ENCODE measurements at places on chromosomes 12 and 14.

- peak; percentile 75 for DNase-seq
Measured at GRCh38 chr14:93115821-93116675, at the start of gene ITPK1. TSS of gene ITPK1 (minus strand) at chr14:93115925. CDS start at chr14:93115163, 762 bp downstream.

DNA sequence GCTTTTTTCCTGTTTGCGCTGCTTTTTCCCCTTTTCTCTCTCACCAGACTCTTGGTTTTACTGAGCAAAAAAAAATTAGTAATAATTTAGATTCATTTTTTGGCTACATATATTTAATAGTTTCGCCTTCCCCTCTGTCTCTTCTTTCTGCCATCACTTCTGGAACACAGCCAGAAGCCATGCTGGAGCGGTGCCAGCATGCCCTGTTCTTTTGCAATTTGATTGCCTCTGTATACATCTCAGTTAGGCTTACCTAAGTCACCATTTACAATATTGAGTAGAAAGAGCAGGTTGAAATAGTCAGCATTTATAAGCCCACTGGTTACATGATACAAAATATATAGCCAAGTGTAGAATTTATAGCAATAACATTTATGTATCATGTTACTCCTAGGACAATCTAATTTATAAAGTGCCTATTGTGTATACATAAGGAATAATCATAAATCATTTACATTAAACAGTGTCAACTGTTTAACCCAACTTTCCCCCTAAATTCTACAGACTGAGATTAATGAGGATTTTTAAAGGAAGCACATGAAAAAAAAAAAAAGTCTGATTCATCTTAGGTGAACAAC lies 413.8 kb upstream of the SOX5 start:
- DNase-seq, result no peak

DNA sequence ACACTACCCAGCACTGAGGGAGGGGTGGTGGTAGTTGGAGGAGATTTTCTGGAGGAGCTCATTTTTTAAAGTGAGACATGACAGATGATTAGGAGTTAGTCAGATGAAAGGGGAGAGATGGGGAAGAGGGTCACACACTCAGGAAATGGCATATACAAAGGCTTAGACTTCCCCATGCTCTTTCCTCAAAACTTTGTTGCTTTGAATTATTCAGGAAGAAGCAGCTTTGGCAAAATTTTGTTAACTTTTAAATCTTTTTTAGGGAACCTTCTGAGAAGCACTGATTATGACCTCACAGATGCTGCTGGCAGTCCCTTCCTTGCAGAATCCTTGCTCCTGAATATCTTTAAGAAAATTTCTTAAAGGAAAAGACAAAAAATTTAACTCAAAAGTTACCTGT lies 19.8 kb downstream of the ALDH6A1 start:
- no peak for DNase-seq

DNA sequence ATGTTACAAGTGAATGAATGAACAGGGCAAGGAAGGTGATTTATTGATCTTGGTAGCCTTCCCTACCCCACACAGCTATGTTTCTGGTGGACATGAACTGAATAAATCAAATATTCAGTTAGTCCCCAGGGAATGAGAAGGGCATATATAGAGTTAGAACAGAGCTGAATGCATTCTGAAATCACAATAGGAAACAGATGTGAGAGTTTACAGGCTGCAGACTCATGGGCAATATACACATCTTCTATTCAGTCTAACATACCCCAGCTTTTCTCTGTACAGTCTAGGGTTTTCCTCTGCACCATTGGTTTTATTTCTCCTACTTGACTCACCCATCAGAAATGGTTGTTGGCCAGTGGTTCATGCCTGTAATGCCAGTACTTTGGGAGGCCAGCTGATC lies 7.3 kb upstream of the STX2 start:
- DNase-seq, result no peak

GRCh38 chr12:26828280-26829073 lies 4.5 kb downstream of the ITPR2 start:
- DNase-seq, result no peak

- peak; percentile 53 for DNase-seq
Measured at GRCh38 chr14:34030864-34031263, 80.0 kb upstream of the EGLN3 start.

DNA sequence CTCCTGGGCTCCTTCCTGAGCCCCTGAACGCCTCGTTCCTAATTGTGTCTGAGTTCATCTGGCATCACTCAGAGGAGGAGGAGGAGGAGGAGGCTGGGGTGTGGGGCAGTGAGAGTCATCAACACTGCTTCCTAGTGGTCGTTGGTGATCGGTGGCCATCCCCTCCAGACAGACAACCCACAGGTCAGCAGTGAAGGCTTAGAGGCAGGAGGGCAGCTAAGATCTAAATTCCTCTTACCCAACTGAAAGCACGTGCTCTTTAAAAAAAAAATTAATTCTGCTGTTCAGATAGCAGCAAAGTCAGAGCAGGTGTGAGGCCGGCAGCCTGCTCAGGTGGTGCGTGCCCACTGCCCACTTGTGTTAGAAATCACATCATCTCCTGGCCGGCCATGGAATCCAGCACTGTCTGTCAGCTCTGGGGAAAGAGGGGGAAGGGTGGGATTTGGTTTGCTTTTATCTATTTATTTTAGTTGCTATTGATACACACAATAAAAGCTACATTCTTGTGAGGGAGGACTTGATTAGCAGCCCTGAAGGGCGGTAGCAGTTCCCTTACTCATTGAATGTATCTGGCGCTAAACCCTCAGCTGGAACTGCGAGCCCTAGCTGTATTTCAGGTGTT lies 46.6 kb downstream of the PPP2R5C start:
- no peak for DNase-seq

DNA sequence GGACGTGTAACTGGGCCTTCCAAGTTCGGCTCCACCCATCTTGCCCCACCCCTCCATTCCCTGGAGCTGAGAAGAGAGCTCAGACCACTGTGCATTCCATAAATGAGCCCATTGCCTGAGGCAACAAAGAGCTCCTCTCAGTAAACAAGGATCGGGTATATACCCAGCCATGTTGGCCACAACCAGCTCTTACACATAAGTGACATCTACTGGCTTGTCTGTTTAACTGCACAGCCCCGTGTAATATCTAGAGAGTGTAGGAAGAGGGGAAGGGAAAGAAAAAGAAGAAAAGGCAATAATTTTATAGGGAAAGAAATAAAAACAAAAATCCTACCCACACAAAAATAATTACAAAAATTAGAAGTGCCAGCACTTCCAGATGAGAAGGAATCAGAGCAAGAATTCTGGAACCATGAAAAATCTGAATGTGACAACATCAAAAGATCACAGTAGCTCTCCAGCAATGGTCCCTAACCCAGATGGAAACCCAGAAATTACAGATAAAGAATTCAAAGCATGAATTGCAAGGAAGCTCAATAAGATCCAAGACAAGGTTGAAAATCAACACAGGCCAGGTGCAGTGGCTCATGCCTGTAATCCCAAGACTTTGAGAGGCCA lies 308.1 kb downstream of the RPAP3 start:
- no peak for DNase-seq

DNA sequence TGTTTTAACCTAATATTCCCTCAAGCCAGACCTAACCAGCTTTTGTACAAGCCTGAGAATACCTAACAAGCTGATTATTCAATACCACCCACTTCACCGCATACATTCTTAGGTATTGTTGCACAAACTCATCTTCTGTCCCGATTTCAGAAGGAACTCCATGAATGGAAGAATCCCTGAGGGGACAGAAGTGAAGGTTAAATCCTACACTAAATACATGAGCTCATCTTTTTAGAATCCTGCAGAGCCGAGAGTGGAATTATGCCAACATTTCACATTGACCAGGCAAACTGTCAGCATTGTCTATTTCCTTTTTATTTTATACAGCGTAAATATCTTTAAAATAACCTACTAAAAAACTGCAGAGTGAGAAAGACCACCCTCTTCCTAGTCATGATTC lies 140.7 kb upstream of the PRICKLE1 start:
- no peak for DNase-seq

DNA sequence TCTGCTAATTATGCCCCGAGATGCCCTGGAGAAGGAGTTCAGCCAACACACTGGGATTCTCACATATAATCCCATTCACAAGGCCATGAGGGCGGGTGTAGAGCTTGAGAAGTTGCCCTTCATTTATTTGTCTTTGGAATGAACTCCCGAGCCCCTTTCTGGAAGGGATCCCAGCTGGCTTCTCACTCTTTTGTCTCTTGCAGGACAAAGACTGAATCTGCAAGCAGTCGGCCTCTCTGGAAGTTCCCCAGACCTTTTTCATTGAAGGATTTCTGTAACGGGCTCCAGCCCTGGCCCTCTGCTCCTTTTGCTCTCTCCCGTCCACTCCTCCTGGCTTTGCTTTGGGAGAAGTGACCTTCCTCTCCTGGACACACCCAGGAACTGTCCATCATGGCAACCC lies 163.3 kb upstream of the SFSWAP start:
- no peak for DNase-seq

DNA sequence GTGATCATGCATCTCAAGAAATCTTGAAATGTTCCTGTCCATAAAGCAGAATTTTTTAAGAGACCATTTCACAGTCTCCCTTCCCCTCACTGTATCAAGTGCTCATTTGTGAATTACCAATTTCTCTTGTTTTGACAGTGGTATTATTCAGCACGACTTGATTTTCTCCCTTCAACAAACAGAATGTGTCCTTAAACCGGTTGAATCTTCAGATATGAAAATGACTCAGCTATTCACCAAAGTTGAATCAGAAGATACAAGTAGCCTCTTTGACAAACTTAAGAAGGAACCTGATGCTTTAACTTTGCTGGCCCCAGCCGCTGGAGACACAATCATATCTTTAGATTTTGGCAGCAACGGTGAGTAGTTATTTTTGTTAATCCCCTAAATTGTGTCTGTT lies 25.5 kb upstream of the SNAPC1 start:
- DNase-seq, result no peak

DNA sequence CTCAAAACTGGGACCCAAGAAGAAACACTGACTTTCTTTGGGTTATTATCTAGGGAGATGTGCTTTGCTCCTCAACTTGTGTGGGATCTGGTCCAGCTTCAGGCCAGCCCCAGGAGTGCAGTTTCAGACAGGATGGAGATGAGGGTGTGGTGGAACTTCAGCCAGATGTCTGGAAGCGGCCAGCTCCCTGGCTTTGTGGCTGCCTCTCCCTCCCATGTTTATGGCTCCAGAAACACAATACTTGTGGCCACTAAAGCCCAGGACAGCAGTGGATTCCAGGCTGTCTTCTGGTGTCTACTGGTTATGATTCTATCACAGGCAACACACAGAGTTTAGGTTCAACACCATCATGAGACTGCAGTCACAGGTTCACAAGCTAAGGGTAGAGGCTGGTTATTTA lies 44.2 kb upstream of the EMP1 start:
- DNase-seq, result peak; percentile 83

DNA sequence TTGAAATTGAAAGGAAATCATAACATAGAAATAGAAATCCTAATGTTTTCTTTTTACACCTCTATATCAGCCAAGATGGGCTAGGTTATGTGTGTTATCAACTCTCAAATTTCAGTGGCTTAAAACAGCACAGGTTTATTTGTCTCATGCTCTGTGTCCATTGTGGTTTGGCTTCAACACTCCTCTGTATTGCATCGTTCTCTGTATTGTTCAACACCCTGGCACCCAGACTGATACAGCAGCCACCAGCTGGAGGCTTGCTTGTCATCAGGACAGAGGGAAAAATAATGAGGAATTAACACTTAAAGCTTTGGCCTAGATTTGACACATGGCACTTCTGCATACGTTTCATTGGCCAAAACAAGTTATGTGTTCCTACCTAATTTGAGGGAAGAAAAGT lies 234.2 kb upstream of the ARHGAP5 start:
- no peak for DNase-seq

GRCh38 chr14:90922141-90922540 lies 105.9 kb upstream of the TTC7B start:
- no peak for DNase-seq

GRCh38 chr12:54605138-54605970 lies 16.9 kb upstream of the PPP1R1A start:
- no peak for DNase-seq

- DNase-seq, result no peak
Measured at GRCh38 chr14:71048393-71048792, 141.1 kb downstream of the PCNX1 start.

- DNase-seq, result no peak
Measured at GRCh38 chr12:89393551-89394121, 41.3 kb upstream of the DUSP6 start.

DNA sequence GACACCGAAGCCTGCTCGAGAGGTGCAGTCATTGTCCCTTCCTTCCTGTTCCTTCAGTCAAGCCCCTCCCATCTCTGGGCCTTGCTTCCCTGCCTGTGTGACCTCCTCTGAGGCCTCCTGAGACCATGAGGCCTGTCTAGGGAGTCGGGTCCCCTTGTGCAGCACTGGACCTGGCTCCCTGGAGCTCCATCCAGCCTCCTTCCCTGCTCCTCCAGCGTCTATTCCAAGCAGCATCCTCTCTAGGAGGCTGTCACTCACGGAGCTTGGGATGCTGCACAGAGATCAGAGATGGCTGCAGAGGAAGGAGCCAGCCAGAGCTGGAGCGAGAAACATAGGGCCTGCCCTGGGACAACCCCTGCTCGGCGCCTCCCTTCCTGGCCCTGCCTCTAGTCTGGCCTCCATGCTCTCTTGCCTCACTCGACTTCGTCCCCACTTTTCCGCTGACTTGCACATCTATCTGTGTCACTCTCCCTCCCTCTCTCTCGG lies 142.7 kb downstream of the BCL11B start:
- no peak for DNase-seq

DNA sequence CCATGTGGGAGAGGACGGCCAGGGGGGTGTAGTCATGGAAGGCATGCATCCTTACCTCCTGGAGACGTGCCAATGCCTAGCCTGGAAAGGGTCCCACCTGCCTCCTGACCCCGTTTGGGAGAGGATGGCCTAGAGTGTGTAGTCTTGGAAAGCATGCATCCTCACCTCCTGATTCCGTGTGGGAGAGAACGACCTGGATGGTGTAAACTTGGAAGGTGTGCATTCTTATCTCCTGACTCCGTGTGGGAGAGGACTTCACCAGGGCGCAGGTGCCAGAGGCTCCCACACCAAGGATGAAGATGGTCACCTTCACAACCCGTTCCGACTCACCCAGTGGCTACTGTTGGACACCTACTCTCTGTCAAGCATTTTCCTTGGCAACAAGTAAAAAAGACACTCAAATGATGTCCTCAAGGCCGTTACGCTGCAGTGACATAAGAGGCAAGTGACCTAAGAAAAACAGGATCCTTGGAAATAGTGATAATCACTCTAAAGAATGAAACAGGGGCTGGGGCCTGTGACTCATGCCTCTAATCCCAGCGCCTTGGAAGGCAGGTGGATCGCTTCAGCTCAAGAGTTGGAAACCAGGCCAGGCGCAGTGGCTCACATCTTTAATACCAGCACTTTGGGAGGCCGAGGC lies 37.5 kb upstream of the FZD10 start:
- DNase-seq, result peak; percentile 32

DNA sequence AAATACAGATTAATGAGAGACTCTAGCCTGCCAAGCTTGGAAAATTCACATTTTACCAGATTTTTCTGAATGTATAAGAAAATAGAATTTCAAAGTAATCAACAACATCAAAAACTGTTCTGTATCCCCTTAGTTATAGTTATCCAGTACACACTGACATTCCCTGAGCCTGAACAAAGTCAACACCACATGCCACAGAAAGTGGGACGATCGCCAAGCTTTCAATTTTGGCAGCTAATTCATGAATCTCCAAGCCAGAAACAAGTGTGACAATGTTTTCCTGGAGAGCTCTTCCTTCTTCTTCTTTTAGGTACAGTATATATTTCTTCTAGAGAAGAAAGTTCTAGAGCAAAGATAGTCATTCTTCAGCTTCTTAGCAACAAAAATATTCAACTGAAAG lies 290.2 kb downstream of the PRKD1 start:
- no peak for DNase-seq

GRCh38 chr14:72243309-72244293 lies 311.4 kb downstream of the RGS6 start:
- DNase-seq, result no peak
